ENCODE measurements at places on chromosomes 12 and 14. TPM values are rescaled to one million over a fixed set of nuclear protein-coding genes. Genes with fewer than 3 reads are reported as not detected.

Gene TAS2R30
- 3.9 TPM for total RNA-seq

Gene RACGAP1
- total RNA-seq: 19.9 TPM

Gene C1QL4
- under 0.01 TPM for total RNA-seq

Gene KRT72
- total RNA-seq: not detected

Gene NFKBIA
- 138 TPM for total RNA-seq

Gene CLEC4E
- not detected for total RNA-seq

Gene PRIMA1
- total RNA-seq: not detected

Gene CAPZA3
- not detected for total RNA-seq

Gene RIMKLB
- 180 TPM for total RNA-seq

Gene GALNT8
- total RNA-seq: under 0.01 TPM

Gene KRT5
- total RNA-seq: 2.7 TPM

Gene LRRC9
- not detected for total RNA-seq

Gene SAMD15
- total RNA-seq: 0.88 TPM

Gene PLEK2
- 1.4 TPM for total RNA-seq

Gene CTSG
- total RNA-seq: not detected

Gene PTHLH
- total RNA-seq: not detected

Gene CLEC14A
- 344 TPM for total RNA-seq

Gene MYF6
- total RNA-seq: not detected

Gene CRIP1
- total RNA-seq: 0.68 TPM

Gene MYF5
- not detected for total RNA-seq

Gene SOAT2
- not detected for total RNA-seq

Gene KLHDC1
- total RNA-seq: 6.6 TPM

Measured in dermis blood vessel endothelial cell (primary cell).